ENCODE measurements at places on chromosomes 6 and 20.

- no peak for DNase-seq
These were observed 28.4 kb downstream of the ZNF311 start for GRCh38 chr6:28976677-28977076.

GRCh38 chr6:150249261-150249660, 106.4 kb downstream of the PPP1R14C start:
- no peak for DNase-seq

- DNase-seq, result no peak
These were observed 380.0 kb upstream of the GJE1 start for GRCh38 chr6:141752677-141753076.

DNA sequence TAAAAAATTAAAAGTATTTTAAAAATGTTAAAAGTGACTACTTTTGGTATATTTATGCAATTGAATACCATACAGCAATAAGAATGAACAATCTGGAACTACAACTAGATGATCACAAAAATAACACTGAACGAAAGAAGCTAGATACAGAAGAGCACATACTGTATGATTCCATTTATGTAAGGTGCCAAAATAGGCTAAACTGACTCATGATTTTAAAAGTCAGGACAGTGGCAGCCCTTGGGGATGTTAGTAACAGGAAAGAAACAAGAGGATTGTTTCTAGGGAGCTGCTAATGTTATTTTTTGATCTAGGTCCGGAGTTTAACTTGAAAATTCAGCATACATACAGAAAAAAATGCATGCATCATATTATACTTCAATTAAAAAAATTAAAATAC, 42.3 kb downstream of the KIF13A start:
- no peak for DNase-seq

DNA sequence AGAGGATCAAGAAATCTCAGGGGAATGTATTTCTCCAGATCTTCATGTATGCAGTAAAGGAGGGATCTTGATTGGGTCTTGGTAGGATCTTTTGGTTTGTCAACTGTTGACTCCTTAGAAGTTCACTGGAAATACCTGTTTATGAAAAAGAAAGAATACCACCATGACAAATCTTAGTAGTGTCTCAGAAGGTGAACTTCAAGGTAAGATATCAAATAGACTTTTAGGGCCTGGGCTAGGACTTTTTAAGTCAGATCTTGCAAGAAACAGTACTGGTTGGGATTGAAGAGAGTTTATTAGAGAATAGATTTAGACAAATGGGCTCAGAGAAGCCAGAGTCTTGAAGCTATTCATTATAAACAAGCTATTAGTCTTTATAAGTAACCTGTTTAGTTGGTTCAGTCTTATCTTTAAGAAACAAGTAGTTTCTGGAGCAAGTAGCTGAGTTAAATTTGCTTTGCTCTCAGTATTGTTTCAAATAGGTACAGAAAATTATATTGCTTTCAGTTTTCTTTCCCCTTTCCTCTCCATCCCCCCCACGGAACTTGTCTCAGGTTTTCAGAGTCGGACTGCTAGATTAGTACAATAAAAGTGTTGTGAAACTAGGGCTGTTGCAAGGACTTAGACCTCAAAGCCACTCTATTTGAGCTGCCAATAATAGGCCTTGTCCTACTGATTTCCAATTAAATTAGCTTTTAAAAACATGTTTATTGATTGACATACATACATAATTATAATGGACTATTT, 529.1 kb upstream of the CITED2 start:
- no peak for DNase-seq

DNA sequence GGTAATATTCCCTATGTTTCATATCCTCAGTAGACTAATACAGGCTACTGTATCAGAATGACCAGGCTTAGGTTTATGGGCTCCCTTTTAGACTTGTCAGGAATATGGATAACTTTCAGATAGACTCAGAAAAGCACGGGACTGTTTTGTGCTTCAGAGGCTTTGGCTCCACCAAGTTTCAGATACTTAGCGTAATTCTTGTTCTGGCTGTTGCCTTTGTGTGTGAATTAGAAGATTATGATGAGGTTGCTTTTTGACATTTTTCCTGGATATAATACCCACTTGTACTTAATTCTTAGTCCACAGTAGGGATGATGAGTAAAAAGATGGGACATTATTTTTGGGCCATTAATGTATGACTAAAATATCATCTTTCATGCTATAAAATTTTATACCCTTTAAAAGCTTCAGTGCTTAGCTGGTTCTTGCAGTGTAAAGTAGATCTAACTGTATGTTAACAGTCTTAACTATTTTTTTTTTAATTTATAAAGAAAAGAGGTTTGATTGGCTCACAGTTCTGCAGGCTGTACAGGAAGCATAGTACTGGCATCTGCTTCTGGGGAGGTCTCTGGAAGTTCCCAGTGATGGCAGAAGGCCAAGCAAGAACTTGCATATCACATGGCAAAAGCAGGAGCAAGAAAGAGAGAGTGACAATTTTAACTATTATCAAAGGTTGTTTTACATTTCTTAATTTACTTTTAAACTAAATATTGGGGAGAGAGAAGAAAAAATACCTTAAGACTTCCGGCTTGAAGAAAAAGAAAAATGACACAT, 120.7 kb downstream of the ZFAND3 start:
- no peak for DNase-seq

DNA sequence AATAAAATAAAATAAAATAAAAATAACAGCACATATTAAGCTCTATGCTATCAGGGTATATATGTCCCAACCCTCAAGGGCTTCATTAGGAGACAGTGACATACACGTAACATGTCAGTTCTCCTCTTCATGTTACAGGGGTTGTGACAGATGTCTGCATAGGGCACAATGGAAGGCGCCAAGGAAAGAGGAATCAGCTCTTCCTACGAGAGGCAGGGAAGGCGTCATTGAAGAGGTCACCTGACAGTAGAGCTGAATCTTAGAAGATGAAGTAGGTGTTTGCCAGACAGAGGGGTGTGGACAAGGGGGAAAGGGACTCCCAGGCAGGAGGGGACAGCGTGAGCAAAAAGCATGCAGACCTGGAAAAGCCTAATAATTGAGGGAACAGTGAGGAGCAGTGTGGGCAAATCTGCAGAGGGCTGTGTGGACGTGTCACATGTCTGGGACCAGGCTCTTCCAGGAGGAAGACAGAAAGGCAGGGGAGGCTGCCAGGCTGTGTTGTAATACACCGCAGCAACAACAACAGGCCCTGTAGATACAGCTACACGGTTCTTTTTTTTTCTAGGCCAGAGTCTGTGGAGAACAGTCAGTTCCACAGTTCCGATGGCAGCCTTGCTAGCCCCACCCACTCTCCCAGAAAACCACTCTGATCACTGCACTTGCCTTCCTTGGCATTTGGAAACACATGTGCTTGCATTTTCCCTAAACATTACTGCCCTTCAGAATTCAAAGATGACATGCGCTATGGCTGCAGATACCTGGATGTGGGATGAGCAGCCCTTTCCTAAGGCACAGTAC, 2.5 kb upstream of the FKBP5 start:
- DNase-seq, result peak; percentile 44

DNA sequence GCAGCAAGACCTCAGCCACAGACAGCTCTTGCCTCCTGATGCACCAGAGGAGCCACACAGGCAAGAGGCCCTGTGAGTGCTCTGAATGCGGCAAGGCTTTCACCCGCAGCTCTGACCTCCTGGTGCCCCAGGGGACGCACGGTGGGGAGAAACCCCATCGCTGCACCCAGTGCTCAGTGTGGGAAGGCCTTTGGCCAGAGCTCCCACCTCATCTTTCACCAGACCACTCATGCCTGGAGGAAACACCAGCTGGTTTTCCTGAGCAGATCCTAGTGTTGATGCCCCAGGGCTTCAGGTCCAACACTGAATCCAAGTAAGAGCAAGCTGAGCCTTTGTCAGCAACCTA, 37.0 kb upstream of the XRN2 start:
- DNase-seq, result no peak

DNA sequence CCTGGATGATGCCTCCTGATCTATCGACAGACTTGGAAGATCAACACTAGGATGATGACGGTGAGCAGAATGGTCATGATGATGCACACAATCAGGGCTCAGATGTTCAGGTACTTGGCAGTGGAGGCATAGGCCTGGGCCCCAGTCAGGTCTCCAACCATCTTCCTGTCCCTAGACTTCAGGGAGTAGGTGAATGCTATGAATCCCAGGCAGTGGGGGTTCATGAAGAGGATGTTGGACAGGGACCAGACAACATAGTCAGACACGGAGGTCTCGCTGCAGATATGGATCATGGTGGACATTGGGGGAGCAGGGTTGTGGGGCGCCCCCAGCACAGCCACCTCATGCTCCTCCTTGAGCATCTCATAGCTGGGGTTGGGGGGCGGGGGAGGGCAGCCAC, 27.5 kb downstream of the HLA-F start:
- DNase-seq, result no peak

DNA sequence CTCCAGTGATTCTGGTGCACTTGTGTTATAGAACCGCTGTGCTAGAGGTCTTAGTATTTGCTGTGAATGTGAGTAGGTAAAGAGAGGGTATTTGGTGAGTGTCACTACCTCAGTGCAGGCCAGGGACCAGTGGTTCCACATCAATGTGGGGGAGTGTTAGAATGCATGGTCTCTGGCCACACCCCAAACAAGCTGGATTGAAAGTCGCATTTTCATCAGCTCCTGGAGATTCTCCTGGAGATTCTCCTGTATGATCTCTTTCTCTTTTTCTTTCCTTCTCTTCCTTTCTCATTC, 26.8 kb upstream of the BCAS1 start:
- no peak for DNase-seq

DNA sequence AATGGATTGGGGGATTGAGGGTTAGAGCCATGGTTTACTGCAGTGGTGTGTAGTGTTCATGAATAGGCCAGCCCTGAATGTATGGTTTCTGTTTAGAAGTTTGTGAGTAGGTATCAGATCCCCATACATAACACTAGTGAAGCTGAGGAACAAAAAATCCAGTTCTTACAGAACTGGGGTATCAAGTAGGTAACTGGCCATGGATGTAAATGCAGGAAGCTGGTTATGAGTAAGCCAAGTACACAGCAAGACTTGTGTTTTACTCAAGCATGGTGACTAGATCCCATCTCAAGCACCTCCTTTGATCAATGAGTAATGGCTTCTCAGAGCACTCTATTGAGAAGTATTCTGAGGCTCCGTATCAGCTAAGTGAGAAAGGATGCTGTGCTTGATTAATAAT, 613.7 kb upstream of the FLRT3 start:
- DNase-seq, result no peak

- no peak for DNase-seq
These were observed 132.6 kb downstream of the GPR63 start for GRCh38 chr6:96704713-96705112.

DNA sequence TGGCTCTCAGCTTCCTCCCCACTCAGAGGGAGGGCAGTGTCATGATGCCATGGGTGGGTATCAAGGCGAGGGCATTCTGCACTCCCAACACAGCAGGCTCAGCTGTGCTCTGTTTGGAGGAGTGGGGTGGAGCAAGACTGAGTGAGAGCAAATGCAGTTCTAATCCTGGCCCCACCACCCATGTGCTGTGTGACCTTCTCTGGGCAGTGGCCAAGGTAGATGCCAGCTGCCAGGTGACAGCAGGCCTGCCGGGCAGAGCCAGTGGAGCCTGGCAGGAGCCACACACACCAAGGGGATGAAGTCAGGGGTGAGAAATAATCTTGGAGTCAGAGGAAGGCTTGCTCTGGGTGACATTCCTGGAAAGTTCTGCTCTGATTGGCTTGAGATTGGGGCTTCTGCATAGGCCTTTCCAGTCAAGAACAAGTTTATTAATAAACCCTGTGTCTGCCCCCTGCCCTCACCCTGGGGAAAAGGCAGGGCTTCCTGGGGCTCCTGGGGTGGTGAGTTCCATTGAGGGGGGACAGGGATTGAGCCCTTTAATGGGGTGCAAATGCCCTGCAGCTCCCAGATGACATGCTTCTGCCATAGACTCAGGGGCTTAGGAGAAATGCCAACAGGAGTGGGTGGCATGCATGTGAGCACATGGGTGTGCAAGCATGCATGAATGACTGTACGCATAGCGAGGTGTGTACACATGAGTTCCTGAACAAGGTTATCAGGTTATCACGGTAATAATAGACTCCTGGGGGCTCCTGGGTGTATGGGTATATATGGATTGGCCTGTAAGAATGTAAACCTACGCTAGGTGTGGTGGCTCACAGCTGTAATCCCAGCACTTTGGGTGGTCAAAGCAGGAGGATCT, 134.2 kb downstream of the MRPL14 start:
- DNase-seq, result no peak

GRCh38 chr6:63307581-63308246, 12.1 kb downstream of the LGSN start:
- DNase-seq, result no peak

- peak; percentile 51 for DNase-seq
These were observed 38.7 kb upstream of the ZBP1 start for GRCh38 chr20:57658833-57659516.

- DNase-seq, result no peak
These were observed 6.2 kb upstream of the COL12A1 start for GRCh38 chr6:75211920-75212590.

- no peak for DNase-seq
These were observed 141.3 kb upstream of the HMGN3 start for GRCh38 chr6:79375635-79376337.

All from posterior cingulate gyrus (tissue), 11 donors.